ENCODE measurements at places on chromosomes 6 and 20.

GRCh38 chr20:18263723-18264122 lies 24.6 kb upstream of the ZNF133 start:
- DNase-seq: no peak

GRCh38 chr6:167005350-167006159 lies 6.4 kb downstream of the CEP43 start:
- no peak for DNase-seq

DNA sequence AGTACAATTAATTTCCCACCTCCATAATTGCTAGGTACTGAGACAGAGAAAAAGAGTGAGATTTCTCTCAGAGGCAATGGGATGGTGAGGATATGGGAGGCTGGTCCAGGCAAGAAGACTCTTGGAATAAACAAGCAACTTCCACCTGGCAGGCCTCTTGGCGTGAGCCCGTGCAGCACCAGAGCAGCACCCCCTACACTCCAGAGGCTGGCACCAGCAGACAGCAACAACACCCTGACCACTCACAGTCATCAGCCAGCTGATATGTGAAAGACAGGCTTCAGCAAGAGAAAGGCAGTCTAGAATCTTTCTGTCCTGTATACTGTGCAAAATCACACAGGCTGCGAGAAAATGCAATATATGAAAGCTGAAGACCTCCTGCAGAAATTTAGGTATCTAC lies 59.7 kb downstream of the KIF13A start:
- DNase-seq: no peak

DNA sequence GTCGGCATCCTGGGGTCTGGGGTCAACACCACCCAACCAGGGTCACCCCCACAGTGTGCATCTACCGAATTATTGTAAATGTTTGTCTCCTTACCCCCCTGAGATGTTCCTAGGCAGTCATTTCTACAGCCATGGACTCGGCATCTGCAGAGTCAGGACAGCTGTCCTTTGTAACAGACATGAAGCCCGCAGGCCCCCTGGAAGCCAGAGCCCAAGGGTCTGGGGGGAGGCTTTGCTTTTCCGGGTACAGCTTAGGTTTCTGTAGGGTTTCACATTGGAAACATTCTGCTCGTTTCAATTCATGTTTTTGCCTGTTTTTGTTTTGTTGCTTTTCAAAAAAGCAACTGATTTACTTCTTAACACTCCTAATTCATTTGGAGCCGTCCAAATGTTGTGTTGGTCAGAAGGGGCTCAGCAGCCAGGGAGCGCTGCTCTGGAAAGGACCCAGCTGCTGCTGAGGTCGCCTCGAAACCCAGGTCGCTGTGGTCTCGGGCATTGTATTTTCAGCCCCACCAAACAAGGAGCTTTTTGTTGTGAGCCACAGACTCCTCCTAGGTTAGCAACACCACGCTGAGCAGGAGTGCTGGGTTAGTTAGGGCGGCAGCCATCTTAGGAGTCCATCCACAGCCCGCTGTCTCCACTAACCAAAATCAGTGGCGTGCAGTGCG lies 160.4 kb downstream of the TMEM242 start:
- DNase-seq: no peak

DNA sequence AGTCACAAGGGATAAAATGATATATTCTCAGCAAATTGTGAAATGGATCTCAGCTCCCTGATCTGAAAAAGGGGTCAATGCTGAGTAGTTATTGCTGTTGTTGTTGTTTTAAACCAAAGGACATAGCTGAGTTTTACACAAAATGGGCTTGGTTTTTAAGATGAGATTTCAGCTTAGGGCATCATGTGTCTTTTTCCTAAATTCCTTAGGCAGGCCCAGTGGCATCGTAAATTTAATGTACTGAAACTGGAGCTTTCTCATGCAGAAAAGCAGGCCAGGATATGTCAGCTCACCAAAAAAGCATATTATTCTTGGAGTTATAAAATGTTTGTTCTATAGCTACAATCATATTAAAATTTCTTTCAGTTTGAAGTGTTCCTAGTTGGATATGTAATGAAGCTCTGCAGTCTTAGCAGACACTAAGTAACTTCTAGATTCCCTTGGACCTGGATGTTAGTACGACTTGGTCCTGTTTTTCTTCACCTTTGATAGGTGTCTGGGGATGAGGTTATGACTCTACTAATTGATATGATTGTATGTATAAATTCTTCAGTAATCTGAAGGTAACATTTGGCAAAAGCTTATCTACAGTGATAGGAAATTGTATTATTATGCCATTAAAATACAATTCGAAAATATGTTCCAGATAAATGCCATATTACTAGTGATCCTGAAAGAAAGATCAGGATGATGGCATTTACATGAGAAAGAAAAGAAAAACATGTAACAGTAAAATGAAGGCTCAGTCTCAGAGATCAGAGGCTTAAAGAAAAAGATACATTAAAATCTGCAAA lies 663.3 kb downstream of the RFPL4B start:
- no peak for DNase-seq

- no peak for DNase-seq
Measured at GRCh38 chr6:84026721-84027164, 6.8 kb upstream of the MRAP2 start.

GRCh38 chr20:22569353-22569752 lies 15.0 kb downstream of the FOXA2 start:
- no peak for DNase-seq

GRCh38 chr6:27662769-27663168 lies 189.9 kb upstream of the ZNF184 start:
- no peak for DNase-seq

DNA sequence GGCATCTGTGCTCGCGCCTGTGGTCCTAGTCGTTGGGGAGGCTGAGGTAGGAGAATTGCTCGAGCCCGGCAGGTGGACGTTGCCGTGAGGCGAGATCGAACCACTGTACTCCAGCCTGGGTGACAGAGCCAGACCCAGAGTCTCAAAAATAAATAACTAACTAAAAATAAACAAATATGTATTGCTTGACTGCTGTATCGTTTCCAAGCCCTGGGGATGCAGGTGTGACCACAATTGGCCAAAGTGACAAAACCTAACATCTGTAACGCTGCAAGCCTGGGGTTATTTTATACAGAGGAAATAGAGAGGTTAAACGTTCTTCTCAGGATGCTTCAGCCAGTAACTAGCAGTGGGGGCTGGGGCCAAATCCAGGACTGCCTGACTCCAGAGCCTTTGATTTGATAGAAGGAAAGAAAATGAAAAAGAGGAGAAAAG lies 1.9 kb upstream of the SRSF3 start:
- no peak for DNase-seq

GRCh38 chr20:15794409-15794808 lies 778.8 kb downstream of the KIF16B start:
- no peak for DNase-seq

- peak; percentile 73 for DNase-seq
Measured at GRCh38 chr6:32190054-32190851, at the start of gene PBX2. Gene PBX2, minus strand, starts transcription at chr6:32190202. Its CDS starts 287 bp downstream, at chr6:32189915.

DNA sequence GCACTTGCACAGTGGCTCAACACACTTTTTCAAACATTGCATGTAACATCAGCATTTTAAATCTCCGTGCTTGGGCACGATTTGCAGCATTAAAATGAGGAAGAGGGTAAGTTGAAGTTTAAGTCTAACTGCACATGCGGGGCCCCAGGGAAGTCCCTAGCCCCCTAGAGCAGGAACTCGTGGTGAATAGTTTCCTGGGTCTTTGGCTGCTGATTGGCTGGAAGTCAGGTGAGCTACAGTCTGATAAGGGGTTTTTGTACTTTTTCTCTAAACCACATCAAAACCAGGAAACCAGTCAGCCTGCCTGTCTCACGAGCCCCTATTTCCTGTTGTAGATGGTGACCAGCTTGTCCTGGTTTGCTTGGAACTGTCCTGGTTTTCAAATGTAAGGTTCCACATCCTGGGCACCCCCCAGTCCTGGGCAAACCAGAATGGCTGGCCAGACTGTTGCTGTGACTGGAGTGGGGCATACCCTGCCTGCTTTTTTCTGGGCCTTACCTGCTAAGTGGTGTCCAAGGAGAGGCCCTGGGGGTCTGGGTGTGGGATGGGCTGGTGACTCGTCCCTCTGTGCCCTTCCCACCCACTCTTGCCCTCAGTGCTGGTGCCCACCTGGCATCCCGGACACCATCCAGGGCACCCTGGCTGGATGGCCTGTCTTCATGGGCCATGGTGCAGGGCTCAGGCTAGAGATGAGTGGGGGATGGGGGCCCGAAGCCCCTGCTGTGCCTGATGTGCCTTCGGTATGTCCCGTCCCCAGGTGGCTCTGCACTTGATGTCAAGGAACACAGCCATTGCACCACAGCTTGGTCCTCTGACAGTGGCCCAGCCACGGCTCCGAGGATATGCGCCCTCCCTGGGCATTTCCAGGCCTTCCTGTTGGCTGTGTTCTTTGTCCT lies 31.8 kb downstream of the SUN5 start:
- DNase-seq: peak; percentile 64

DNA sequence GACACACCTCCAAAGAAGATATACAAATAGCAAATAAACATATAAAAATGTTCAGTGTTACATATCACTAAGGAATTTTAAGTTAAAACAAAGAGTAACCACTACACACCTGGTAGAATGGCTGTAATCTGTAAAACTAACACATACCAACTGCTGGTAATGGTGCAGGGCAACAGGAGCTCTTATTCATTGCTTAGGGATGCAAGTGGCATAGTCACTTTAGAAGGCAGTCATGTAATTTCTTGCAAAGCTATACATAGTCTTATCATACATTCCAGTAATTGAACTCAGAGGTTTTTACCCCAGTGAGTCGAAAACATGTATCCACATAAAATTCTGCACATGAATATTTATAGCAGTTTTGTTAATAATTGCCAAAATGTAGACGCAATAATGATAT lies 906.8 kb upstream of the CITED2 start:
- DNase-seq: no peak

DNA sequence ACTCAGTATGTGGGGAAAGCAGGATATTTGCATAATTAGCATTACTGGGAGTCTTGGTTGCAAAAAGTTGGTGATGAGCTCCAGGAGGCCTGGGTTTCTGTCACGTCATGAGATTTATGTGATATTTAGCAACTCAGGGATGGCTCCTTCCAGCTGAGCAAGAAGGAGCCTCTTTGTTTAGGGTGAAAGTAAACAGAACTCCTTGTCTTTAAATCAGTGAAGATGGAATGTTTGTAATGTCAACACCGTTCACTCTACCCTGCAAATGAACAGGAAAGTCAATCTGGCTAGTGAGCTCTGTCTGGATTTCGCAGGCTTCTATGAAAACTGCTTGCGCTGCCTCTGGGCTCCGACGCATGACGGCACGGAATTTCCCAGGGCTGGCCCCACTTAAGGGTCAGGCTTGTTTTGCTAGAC lies 86.9 kb downstream of the PXDC1 start:
- no peak for DNase-seq

GRCh38 chr6:121759370-121759769 lies 323.9 kb downstream of the GJA1 start:
- no peak for DNase-seq

DNA sequence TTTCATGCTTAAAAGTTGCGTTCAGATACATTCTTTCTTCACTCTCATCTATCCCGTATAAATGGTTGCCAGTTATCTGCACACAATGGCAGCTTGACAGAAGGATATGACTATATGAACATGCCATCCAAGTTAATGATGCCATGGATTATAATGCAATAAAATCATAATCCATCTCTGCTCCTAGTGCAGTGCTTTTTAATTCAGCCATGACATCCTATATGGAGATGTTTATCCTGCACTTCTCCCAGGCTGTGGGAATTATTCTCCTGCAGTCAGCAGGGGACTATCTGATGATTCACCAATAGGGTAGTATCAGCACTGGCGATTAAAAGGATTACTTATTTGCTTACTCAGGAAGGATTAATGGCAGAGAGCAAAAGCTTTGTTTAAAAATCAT lies 273.8 kb downstream of the SAMD5 start:
- DNase-seq: no peak
